ENCODE measurements at places on chromosomes 1 and 21.

- DNase-seq = no peak
These were observed 457.2 kb downstream of the AJAP1 start for GRCh38 chr1:5111581-5111980.

DNA sequence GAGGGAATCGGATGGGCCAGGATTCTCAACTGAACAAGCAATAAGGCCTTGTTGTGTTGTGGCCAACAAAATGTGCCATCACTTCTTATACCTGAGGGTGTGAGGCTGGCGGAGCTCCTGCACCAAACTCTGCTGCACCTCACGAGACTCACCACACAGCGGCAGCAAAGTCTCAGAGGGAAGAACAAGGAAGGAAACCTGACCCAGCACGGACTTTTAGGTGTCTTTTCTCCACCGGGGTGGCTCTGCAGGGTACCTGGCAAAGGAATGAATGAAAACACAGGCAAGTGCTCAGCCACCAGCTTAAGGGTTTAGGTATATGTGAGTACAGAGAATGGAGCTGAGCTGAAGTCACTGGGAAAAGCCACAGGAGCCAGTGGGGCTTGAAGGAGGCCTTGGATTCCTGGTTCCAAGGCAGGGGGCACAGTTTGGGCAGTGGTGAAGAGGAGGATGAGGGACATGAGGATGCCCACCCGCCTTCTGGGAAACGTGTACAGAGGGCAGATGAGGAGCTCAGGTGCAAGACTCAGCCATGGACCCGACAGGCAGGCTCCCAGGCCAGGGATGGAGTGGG lies 31.1 kb upstream of the HSD3B1 start:
- peak; percentile 38 for DNase-seq

DNA sequence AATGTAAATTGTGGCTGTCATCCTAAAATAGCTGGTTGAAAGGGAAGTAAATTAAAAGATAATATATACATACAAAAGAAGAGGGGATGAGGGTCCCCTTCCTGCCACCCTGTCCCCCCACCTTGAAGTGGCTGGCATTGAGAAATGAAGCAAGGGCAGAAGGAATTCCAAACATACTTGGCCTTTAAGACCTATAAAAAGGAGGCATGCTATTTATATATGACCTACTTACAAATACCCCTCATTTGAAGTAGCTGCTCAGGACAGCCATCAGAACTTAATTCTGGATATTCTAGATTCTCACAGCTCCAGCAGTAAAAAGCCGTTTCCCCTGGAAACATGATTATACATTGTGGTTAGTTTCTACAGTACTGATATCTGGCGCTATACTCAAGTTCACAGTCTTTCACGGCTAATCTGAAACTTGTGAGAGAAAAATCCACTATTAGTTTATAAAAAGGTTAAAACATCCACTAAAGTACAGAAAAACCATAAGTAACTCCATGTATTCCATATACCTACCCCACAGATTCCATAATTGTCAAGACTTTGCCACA lies 9.6 kb upstream of the MAP10 start:
- no peak for DNase-seq

DNA sequence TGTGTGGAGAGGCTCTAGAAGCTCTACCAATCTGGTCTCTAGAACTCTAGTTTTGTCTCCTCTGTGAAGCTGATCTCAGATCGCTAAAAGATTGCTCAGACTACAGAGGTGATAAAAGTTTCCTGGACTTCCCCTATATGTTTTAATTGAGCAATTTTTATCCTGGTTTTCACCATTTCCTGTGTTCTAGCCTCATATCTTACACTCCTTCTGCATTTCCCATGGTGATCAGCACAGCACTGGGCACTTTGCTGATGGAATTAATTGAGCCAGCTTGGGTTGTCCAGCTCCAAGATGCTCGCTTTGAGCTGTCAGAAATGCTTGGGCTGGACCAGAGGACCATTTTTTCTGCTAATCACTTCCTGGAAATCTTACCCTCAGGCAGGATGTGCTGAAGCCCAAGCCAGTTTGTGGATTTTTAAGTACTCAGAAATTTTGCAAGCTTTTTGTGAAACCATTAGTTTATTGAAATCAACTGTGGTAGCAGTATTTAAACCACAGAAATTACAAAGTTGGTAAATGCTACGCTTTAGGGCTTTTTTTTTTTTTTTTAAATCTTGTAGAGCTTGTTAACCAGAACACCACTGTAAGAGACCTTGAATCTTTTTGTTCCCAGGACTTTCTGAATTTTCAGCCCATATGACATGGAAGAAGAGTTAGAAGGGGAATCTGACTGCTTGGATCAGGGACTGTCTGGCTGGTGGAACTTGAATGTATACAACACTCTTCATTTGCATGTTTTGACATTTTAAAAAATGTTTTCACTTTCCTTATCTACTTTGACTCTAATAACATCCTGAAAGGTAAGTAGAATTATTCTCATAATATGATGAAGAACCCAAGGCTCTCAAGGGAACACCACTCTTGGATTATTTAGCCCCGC lies 28.4 kb downstream of the CD48 start:
- DNase-seq = no peak

DNA sequence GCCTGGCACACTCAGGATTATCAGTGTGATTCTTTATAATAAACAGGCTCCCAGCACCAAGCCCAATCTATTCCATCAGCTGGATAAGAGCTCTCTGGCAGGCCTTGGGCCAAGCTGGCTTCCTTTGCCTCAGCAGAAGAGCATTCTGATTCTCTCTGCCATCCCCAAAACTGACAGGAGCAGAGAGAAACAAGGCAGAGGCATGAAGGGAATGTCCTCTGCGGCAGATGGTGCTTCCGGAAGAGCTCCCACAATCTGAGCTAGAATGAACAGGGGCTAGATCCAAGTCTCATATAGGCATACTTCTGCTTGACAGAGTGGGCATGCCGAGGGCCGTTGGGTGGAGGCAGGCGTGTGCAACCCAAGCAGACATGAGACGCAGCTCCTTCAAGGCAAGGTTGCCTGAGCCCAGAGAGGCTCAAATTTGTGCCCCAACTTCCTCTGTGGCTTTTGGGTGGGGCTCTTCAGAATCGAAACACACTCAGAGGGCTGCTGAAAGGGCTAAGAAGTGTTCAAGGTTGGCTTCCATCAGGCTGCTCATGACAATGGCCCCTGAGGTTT lies 4.0 kb downstream of the CAPN2 start:
- no peak for DNase-seq
